ENCODE measurements at places on chromosomes 4 and X.

GRCh38 chr4:154604696-154605200, 7.7 kb downstream of the FGG start:
- DNase-seq: no peak

DNA sequence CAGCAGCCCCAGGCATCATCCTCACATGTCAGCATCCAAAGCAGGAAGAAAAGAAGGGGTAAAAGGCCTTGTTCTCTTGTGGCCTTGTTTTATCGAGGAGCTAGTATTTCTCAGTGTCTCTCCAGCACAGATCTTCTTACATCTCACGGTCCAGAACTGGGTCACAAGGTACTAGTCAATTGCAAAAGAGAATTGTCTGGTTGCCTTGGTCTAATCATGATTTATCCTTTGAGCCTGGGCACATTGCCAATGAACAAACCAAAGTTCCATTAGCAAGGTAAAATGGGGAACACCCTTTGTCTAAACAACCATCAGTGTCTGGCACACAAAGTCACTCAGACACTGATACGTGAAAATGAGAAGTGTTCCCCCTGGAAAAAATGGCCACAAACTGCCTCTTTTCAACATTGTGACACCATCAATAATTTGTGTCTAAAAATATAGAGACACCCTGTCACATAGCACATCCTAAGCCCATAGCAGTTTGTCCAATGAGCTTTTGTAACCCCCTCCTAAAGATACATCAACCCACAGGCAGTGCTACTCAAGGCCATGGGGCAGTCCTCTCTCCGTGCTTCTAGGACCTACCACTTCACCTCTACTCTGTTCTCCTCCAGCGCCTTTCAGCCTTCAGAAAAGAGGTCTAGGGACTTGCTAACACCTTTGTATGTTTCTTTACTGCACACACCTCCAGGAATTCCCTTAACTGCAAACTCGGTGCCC, 534.4 kb downstream of the MID1IP1 start:
- no peak for DNase-seq

DNA sequence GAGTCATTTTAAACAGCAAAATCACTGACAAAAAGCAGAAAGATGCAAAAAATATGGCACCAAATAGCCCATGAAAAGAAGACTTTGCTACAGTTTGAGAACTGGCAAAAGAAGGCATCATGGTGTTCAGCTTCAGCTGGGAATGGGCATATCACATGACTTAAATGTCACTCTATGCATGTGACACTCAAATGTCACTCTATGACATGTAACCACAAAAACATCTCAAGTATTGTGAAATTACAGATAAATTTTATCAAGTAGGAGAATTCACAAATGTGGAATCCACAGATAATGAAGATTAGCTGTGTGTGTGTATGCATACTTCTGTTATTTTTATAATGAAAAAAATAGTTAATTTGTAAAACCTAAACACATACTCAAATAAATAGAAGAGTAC, 81.9 kb downstream of the ATP10D start:
- DNase-seq: no peak

GRCh38 chr4:99647071-99647470, 10.6 kb downstream of the C4orf54 start:
- DNase-seq: no peak

GRCh38 chr4:53920883-53921282, 143.5 kb downstream of the CHIC2 start:
- no peak for DNase-seq

- DNase-seq: no peak
These were observed 47.6 kb downstream of the CCNG2 start for GRCh38 chr4:77204621-77205020.

DNA sequence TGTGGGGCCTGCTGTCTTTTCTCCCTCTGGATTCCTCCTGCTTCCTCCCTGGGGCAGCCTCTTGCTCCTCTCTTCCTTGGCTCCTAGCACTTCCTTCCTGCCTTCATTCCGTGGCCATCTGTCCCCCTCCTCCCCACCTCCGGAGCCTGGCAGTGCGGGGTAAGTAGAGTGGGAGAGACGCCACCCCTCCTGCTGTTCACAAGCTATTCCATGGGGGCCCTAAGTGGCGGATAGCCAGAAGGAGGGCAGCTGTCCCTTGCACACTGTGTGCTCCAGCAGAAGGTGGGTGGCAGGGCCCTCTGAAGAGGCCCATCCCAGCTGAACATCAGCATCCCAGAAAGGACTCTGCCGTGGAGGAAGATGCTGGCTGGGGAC, 27.4 kb downstream of the CCNQ start:
- DNase-seq: no peak

GRCh38 chr4:70442474-70442873, 29.5 kb upstream of the MUC7 start:
- no peak for DNase-seq

DNA sequence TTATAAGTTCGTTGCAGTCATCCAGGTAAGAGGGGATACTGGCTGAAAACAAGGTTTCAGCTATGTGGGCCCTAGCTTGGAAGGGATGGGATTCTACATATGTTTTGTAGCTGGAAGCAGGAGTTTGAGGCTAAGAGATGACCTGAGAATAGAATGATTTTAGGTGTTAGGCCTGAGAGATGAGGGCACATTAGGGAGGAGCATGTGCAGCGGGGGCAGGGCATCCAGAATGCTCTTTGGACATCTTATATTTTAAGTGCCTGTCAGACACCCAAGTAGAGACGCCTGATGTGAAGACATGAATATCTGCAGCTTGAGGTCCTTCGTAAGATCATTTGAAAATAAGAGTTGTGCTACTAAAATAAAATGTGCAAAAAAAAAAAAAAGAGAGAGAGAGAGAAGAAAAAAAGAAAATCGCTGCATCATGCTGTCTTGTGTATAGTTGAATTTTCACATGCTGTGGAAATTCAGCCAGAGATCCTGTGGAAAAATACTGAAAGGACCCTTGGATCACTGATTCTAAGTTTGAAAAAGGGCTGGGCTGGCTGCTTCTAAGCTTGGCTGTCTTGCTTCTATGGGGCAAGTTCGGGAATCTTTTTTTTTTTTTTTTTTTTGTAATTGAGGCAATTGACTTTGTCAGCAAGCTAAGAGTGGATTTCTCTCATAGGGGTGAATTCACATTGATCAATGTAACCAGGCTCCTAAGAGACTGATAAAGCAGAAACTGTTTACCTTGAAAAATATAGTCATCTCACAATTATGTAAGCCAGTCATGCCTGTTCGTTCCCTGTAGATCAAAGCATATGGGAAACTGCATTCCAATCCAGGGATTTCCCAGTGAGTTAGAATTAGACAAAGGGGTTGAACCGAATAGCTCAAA, 341.0 kb upstream of the GATB start:
- DNase-seq: no peak

DNA sequence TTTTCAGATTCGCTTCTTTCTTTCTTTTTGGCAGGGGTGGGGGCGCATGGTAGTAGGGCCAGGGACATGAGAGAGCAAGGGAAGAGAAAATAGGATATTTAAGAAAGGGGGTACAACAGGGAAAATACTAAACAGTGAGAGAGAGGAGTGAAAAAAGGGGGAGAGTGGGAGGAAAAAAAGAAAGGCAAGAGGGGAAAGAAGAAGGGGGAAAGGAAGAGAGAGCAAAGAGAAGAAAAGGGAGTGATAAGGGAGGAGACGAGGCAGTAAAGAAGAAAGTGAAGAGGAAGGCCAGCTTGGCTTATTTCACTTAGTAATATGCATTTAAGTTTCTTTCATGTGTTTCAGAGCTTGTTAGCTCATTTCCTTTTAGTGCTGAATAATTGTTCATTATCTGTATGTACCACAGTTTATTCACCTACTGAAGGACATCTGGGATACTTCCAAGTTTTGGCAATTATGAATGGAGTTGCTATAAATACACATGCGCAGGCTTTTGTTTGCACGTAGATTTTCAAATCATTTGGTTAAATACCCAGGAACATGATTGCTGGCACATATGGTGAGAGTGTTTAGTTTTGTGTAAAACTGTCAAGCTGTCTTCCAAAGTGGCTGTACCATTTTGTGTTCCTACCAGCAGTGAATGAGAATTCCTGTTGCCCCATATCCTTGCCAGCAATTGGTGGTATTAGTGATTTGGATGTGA, 37.3 kb downstream of the CASP6 start:
- no peak for DNase-seq

DNA sequence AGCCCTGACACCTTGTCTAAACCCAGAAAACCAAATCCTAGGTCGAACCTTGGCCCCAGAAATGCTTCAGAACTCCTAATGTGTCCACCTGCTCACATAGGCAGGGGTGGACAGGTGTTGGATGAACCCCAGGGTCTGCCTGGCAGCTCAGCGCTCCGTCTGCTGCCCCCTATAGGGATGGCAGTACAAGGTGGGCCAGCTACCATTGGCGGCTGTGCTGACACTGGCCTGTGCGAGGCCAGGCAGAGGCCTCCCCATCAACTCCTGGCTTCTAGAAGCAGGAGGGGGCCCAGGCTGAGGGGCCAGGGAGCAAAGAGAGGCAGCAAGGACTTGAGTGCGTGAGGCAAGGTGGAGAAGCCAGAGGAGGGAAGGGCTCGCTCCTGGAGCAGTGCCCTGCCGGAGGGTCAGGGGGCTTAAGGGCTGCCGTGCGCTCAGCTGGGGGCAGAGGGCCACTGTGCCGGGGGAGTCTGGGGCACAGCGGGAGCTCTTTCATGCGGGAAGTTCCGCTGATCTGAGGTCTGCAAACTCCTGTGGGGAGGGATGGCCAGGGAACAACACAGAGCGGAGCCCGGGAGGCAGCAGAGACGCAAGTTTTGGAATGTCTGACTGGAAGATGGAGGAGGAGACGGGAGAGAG, 20.6 kb downstream of the CCNQ start:
- DNase-seq: no peak

DNA sequence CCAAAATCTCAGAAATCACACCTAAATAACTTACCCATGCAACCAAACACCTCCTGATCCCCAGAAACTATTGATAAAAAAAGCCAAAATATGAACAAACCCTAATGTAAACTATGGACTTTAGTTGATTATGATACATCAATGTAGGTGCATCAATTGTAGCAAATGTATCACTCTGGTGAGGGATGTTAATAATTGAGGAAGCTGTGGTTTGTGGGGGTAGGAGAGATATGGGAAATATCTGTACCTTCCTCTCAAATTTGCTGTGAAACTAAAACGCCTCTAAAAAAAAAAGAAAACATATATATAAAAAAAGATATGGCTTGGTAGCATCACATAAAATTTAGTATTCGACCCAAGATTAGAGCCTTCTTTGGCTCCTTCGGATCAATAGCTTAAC, 144.3 kb upstream of the CPEB2 start:
- no peak for DNase-seq

GRCh38 chrX:7927259-7928167, at the start of gene PNPLA4:
PNPLA4 (minus strand) TSS chrX:7927413; CDS start chrX:7926119, 1,294 bp downstream.
- DNase-seq: peak; percentile 95

- DNase-seq: no peak
These were observed 1912.1 kb downstream of the STIM2 start for GRCh38 chr4:28772788-28773187.

- no peak for DNase-seq
These were observed 151.1 kb downstream of the PJA1 start for GRCh38 chrX:69014200-69014599.

- DNase-seq: no peak
These were observed 47.8 kb downstream of the SHISA3 start for GRCh38 chr4:42445038-42445437.

- no peak for DNase-seq
These were observed 157.8 kb upstream of the TTC29 start for GRCh38 chr4:147103403-147103946.

DNA sequence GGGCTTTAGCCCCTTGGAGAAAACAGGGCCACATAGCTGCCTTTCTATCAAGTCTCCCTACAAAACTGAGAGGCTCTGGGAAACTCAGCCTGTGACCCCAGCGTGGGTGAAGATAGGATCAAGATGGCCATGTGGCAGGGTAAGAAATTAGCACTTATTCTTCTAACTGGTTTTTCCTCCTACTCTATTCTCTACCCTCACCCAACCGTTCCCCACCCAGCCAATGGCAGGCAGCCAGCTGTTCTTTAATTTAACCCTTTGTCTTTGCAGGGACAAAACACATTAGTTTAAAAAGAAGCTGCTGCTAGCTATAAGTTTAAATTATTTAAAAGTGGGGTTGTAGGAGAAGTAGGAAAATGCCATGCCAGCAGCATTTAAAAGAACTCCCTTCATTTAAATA, 2.8 kb downstream of the CLCN5 start:
- no peak for DNase-seq

DNA sequence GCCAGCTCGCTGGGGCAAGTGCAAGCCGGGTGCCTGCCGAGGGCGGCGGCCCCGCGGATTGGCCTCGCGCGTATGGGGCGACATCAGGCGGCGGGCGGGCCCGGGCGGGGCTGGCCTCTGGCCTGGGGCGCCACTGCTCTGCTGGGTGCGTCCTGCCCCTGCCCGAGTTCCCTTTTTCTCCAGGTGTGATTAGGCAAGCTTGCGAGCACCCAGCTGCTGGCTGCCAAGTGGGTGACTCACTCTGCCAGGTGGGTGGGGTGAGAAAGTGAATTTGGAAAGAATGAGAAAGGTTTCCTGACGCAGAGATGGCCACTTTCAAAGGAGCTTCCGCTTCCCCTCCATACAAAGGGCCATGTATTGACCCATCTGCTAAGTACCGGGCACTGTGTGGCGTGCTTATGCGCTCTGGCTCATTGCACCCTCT, 32.5 kb downstream of the FGFBP1 start:
- no peak for DNase-seq

DNA sequence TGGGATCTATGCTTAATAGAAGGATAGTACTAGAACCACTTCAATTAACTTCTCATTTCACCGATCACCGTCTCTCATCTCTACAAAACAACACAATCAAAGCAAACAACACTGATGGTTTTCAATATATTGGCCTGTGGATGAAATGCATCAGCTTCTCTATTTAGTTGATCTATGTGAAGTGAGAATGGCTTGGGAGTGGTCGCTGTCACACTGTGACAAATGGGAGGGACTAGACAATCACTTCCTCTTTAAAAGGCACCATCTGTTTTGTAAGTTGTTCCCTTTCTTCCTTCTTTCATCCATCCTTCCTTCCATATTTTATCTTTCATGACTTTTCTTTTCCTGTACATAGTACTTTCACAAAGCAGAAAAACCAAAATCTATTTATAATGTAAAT, 23.9 kb upstream of the NWD2 start:
- no peak for DNase-seq

DNA sequence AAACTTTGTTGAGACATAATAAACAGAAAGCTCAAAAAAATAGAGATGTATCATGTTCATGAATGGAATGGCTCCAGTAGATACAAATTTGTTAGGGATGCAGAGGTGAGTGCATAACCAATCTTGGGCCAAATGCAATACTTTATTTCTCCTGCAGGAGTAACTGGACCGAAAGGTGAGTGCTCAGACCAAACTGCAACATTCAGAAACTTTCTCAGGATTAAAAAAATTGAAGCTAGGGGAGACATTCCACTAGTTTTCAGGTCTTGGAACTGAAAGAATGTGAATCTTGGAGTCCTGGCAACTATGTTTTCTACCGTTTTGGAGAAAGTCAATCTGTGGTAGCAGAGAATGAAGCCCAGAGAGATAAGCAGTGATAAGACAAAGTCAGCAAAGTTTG, 21.2 kb upstream of the LCORL start:
- no peak for DNase-seq

- no peak for DNase-seq
These were observed 83.0 kb downstream of the SYTL5 start for GRCh38 chrX:38089173-38089982.
